ENCODE measurements at places on chromosomes 13 and 19.

DNA sequence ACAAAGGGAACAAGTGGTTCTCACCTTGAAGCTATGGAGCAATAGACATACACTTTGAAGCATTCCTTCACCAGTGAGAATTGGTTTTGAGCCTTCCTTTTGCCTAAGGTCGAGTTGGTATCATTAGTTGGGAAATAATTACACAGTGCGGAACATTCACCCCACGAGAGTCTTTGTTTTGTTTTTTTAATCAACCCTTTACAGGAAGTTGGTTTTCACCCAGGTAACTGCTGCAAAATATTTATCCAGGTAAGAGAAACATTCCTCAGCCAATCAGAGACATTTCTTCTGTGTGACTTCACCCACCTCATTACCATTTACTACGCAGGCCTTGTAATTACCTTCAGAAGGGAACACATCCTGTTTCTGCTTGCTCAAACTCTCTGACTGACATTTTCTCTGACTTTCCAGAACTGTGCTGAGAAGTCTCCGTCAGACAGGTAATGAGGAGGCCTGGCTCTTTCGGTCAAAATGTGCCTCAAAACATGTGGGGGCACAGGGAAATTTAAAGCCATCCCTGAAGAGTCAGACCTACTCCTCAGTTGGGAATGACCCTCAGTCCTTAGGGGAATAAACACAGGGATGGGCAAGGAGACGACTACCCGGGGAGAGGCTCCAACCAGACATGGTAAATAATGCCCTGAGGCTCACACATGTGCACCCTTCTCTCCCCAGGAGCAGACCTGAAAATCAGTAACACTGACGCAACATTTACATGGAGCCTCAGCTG lies 22.7 kb upstream of the SERP2 start:
- DNase-seq: no peak

- peak; percentile 48 for DNase-seq
Observed at GRCh38 chr19:44653977-44654774, 10.5 kb downstream of the PVR start.

DNA sequence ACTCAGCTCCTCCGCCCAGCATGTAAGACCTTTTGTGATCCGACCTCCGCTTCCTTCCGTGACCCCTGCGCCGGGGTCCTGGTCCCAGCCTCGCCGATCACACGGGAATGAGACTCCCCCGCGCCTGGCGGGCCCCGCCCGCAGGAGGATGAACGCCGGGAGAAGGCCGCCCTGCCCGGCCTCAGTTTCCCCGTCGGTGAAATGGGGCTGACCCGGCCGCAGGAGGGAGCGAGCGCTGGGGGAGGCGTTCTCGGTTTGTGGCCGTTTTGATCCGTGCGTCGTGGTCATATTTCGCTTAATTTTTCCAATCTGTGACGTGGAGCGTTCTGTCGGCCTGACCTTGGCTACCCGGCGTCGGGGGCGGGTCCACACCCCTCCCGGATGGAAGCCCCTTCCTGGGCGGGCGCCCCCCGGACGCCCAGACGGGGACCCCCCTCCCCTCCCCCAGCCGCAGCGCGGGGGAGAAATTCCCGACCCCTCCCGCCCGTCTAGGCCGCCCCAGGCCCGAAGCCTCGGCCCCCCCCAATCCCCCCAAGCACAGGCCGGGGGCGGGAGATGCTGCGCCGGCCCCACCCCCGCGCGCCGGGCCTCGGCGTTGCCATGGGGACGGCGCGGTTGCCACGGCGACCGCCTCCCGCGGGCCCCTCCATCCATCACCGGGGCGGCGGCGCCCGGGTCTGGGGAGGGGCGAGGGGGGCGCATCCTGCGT lies 11.1 kb downstream of the PALM start:
- no peak for DNase-seq

- no peak for DNase-seq
Observed at GRCh38 chr13:79695754-79696153, 214.8 kb downstream of the NDFIP2 start.

GRCh38 chr13:77417897-77418296 lies 91.0 kb upstream of the MYCBP2 start:
- no peak for DNase-seq

DNA sequence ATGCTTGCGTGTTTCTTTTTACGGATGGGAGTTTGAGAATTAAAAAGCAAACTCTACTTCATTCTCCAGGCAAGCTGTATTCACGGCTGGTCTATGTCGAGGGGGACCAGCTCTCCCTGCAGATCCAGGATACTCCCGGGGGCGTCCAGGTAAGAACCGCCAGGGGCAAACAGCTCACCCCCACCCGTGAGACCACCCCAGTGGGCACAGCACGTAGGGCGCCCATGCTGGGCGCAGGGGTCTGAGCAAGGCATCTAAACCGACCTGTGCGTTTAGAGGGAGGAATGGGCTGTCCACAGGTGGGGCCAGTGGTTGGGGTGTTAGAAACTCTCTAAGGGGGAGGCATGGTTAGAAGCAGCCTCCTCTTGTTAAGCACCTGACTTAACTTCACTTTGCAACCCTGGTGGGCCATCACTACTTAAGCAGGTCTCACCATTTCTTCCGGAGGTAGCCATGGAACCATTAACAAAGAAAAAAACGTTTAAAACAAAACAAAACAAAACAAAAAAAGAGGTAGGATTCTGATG lies 1.0 kb downstream of the RASL11A start:
- DNase-seq: no peak

DNA sequence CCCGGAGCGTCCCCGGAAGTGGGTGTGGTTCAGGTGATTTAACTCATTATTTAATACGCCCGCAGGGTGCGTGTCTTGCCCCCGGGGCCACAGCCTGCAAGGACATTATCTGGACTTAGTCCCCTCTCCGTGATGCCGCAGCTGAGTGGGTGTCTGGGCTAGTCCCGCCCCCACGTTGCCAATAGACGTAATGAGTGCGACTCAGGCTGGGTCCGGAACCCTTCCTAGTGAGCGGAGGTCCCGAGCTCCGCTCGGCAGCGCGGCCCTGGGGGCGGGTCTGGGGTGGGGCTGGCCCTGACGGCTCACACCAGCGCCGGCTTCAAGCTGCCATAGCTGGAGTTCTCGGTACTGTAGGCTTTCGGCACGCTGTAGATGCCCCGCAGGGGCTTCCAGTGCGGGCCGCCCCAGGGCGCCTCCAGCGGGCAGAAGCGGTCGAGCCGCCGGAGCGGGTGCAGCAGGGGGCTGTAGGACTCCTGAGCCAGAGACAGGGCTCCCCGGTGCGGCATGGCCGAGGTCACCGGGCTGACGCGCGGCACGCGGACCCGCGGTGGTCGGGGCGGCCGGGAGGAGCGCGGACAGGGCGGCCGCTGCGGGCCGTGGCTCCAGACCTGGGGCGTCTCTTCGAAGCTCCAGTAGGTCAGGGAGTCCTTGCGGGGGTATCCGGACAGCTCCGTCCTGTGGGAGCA lies 918 bp upstream of the LHB start:
- peak; percentile 67 for DNase-seq

- no peak for DNase-seq
Observed at GRCh38 chr13:65940720-65941119, 1289.4 kb downstream of the PCDH9 start.

GRCh38 chr19:12766051-12766521 lies 9.3 kb downstream of the HOOK2 start:
- DNase-seq: no peak

DNA sequence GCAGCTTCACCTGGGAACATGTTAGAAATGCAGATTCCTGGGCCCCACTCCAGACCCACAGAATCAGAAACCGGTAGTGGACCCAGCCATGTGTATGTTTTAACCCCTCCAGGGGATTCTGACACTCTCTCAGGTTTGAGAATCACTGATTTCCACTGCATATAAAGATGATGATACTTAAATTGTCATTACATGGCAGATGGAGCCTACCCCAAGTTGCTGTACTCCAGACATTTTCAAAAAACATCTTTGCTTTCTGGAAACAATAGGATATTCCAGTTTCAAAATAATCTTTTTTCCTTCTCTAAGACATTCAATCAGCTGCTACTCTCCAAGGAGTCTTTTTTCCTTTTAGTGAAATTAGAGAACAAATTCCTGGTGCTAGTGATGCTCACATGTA lies 48.6 kb upstream of the RGCC start:
- no peak for DNase-seq

DNA sequence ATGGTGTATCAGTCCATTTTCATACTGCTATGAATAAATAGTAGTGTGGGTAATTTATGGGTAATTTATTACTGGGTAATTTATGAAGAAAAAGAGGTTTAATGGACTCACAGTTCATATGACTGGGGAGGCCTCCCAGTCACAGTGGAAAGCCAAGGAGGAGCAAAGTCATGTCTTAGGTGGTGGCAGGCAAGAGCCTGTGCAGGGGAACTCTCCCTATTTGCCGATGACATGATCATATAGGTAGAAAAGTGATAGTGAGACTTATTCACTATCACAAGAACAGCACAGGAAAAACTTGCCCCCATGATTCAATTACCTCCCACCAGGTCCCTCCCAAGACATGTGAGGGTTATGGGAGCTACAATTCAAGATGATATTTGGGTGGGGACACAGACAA lies 1137.7 kb downstream of the UQCRFS1 start:
- DNase-seq: no peak

GRCh38 chr13:76825430-76825829 lies 60.8 kb downstream of the KCTD12 start:
- DNase-seq: peak; percentile 80

GRCh38 chr19:30135093-30135757 lies 193.2 kb downstream of the URI1 start:
- DNase-seq: no peak
